ENCODE measurements at places on chromosomes 12 and 14. TPM values are rescaled to one million over a fixed set of nuclear protein-coding genes. Genes with fewer than 3 reads are reported as not detected.

Gene IGFBP6
- 0.73 TPM for total RNA-seq

GRCh38 chr12:18923721-18924120 lies 185.8 kb downstream of the CAPZA3 start:
- no peaks in the 10 kb centered on the region for H3K36me3 ChIP-seq
- H3K4me3 ChIP-seq, result no peak overlapping the region
- no peak overlapping the region for H3K27ac ChIP-seq
- no peaks in the 10 kb centered on the region for H3K4me1 ChIP-seq

DNA sequence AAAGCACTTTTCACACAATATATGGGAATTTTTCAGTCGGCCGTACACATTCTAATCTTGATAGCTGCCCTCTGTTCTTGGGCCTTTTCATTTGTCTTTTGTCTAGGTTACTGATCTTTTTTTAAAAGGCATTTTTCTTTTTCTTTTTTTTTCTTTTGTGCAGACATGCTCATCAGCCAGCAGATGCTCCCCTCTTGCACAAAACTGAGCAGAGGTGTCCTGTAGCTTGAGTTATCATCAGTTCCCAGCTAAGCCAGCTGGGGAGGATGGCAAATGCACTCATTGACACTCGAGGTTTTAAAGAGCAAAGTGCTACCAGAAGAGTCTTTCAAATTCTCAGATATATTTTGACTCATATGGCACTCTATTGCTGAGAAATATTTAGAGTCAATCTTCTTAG lies 913.9 kb upstream of the SEL1L start:
- no peaks in the 10 kb centered on the region for H3K27me3 ChIP-seq
- H3K4me3 ChIP-seq, result no peak overlapping the region
- no peak for DNase-seq
- peaks cover 6% of the 10 kb centered on the region for H3K4me1 ChIP-seq

Gene ACTN1
- total RNA-seq, result 73.9 TPM

DNA sequence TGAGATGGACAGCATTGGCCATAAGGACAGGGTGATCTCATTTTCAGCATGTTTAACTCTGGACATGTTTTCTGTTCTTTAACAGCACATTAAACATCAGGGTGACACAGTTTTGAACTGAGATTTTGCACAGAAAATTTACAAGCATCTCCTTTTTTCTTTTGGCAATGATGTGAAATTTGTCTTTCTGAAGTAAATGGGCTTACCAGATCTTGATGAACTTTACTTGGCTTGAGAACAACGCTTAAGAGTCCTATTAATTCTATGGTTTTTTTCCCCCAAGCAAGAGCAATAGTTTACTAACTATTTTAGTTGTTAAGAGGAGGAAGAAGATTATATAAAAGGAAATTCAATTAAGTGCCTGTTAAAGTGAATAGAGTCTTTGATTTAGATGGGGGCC lies 491.0 kb downstream of the SNAPC1 start:
- no peak overlapping the region for H3K4me3 ChIP-seq
- DNase-seq, result no peak
- H3K27me3 ChIP-seq, result peaks cover 20% of the 10 kb centered on the region
- no peaks in the 10 kb centered on the region for H3K36me3 ChIP-seq
- H3K27ac ChIP-seq, result no peak overlapping the region
- peaks cover 6% of the 10 kb centered on the region for H3K4me1 ChIP-seq

DNA sequence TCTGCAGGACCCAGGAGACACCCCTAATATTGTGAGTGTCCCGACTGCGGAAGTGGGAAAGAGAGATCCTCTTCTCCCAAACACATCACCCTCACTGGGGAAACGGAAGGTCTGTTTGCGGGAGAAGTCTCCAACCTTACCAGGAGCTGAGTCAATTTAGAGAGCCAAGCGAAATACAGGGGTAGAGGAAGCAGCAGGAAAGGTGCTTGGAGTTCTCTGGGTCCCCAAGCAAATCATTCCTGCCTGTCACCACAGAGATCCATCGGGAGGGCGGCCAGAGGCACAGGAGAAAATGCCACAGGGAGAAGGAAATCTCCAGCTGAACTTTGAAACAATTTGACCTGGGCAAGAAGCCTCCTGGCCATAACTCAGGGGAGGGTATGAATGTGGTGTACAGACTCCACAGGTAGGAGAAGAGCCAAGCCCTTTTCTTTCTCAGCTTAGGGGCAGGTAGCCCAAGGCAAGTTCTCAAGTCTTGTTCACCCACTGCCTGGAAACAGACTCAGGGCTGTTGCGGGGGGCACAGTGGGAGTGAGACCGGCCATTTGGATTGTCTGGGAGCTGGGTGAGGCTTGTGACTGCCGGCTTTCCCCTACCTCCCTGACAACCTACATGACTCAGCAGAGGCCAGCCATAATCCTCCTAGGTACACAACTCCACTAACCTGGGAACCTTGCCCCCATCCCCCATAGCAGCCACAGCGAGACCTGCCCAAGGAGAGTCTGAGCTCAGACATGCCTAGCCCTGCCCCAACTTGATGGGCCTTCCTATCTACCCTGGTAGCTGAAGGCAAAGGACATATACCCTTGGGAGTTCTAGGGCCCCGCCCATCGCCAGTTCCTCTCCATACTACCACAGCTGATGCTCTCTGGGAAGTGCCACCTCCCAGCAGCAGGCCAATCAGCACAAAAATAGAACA lies 211.9 kb upstream of the ARHGAP5 start:
- H3K36me3 ChIP-seq, result peaks cover 34% of the 10 kb centered on the region
- no peak overlapping the region for H3K4me3 ChIP-seq
- no peaks in the 10 kb centered on the region for H3K4me1 ChIP-seq
- H3K27me3 ChIP-seq, result no peaks in the 10 kb centered on the region
- no peak for DNase-seq
- no peak overlapping the region for H3K27ac ChIP-seq

- no peaks in the 10 kb centered on the region for H3K27me3 ChIP-seq
- H3K4me3 ChIP-seq, result no peak overlapping the region
- no peak for DNase-seq
- peaks cover 15% of the 10 kb centered on the region for H3K4me1 ChIP-seq
- no peaks in the 10 kb centered on the region for H3K36me3 ChIP-seq
- no peak overlapping the region for H3K27ac ChIP-seq
Observed at GRCh38 chr14:104424406-104425072, 155.0 kb upstream of the C14orf180 start.

GRCh38 chr14:92582706-92583452 lies 69.3 kb downstream of the RIN3 start:
- H3K4me1 ChIP-seq, result no peaks in the 10 kb centered on the region
- H3K27me3 ChIP-seq, result no peaks in the 10 kb centered on the region
- H3K4me3 ChIP-seq, result no peak overlapping the region
- DNase-seq, result no peak

Gene MEG3
- total RNA-seq, result 1.0 TPM

GRCh38 chr12:13981296-13981962 lies at the start of gene GRIN2B:
TSS of gene GRIN2B (minus strand) at chr12:13981602. CDS start at chr12:13866208, 115,394 bp downstream.
- H3K27me3 ChIP-seq, result peaks cover 87% of the 10 kb centered on the region
- peaks cover 15% of the 10 kb centered on the region for H3K4me1 ChIP-seq
- DNase-seq, result peak; percentile 27
- peak within 1 kb of the TSS; percentile 87 for H3K4me3 ChIP-seq
- no peaks in the 10 kb centered on the region for H3K36me3 ChIP-seq

DNA sequence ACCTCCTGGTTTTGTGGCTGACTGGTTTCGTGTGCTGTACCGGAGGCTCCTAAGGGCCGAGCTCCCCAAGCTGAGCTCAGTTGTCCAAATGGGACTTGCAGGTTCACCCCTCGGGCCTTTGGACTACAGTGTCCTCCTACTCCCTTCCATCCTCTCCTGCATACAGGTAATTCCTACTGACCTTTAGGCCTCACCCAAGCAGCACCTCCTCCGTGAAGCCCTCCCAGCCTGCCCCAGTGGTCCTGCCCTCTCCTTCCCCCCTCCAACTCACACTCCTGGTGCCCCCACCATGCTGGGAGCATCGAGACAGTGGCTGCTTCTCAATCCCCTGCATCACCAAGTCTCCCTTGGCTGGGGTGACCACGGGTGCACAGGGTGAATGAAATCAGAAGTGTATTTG lies 27.1 kb upstream of the YY1 start:
- peaks cover 5% of the 10 kb centered on the region for H3K36me3 ChIP-seq
- H3K4me3 ChIP-seq, result no peak overlapping the region
- no peaks in the 10 kb centered on the region for H3K27me3 ChIP-seq
- DNase-seq, result no peak
- H3K27ac ChIP-seq, result no peak overlapping the region

Gene ZNF605
- 19.6 TPM for total RNA-seq

Gene KLRC2
- total RNA-seq, result not detected

Gene WIF1
- total RNA-seq, result not detected

GRCh38 chr14:105531894-105532623 lies 5.7 kb downstream of the TMEM121 start:
- H3K27ac ChIP-seq, result no peak overlapping the region
- peaks cover 32% of the 10 kb centered on the region for H3K27me3 ChIP-seq
- no peak for DNase-seq
- peaks cover 7% of the 10 kb centered on the region for H3K4me1 ChIP-seq
- peak overlapping the region; percentile 23 for H3K4me3 ChIP-seq

Gene NR4A1
- total RNA-seq, result 51.0 TPM

DNA sequence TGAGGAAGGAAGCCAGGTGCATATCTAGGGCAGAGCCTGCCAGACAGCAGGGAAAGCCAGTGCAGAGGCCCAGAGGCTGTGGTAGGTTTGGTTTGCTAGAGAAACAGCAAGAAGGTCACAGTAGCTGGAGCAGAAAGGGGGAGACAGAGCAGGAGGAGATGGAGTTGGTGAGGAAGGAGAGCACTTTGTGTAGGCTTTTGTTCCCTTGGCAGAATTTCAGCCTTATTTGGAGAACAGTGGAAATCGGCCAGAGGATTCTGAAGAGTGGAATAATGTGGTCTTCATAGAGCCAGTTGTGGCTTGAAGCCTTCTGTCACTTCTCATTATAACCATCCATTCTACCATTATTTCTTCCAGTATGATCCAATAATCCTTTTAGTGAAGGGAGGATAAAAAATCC lies 212.9 kb upstream of the FAR2 start:
- no peak for DNase-seq
- H3K36me3 ChIP-seq, result no peaks in the 10 kb centered on the region
- H3K4me1 ChIP-seq, result peaks cover 3% of the 10 kb centered on the region
- no peaks in the 10 kb centered on the region for H3K27me3 ChIP-seq
- no peak overlapping the region for H3K4me3 ChIP-seq
- H3K27ac ChIP-seq, result no peak overlapping the region

GRCh38 chr12:15580431-15580830 lies 208.8 kb downstream of the EPS8 start:
- H3K4me3 ChIP-seq, result no peak overlapping the region
- H3K27ac ChIP-seq, result no peak overlapping the region
- DNase-seq, result no peak
- H3K36me3 ChIP-seq, result no peaks in the 10 kb centered on the region
- no peaks in the 10 kb centered on the region for H3K27me3 ChIP-seq

DNA sequence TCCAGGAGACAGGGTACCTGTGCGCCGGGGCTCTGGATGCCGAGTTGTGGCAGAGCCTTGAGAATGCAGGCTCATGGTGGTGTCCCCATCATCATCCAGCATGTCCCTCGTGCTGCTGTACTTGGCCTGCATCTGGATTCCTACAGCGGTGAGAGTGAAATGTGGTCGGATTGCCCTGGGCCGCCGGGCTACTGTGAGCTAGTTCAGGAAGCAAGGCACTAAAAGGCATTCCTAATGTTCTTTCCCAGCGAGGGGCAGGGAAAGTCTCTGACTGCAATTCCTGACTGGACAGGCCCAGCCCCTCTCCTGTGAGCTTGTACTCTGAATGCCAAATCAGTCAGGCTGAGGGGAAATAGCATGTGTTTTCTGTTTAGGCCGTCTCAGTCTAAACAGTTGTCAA lies at the start of gene CLEC1A:
TSS of gene CLEC1A (minus strand) at position 195 of the 400 bp plus-strand sequence. CDS start at position 132, 63 bp downstream.
- H3K27me3 ChIP-seq, result no peaks in the 10 kb centered on the region
- peaks cover 5% of the 10 kb centered on the region for H3K36me3 ChIP-seq
- H3K4me3 ChIP-seq, result no peak within 1 kb of the TSS
- H3K27ac ChIP-seq, result peak within 1 kb of the TSS; percentile 54
- peaks cover 5% of the 10 kb centered on the region for H3K4me1 ChIP-seq

GRCh38 chr12:74241341-74241740 lies 296.3 kb upstream of the ATXN7L3B start:
- H3K4me3 ChIP-seq, result no peak overlapping the region
- no peak overlapping the region for H3K27ac ChIP-seq
- DNase-seq, result no peak
- peaks cover 3% of the 10 kb centered on the region for H3K36me3 ChIP-seq
- no peaks in the 10 kb centered on the region for H3K4me1 ChIP-seq
- no peaks in the 10 kb centered on the region for H3K27me3 ChIP-seq

- no peak overlapping the region for H3K4me3 ChIP-seq
- DNase-seq, result no peak
- no peaks in the 10 kb centered on the region for H3K36me3 ChIP-seq
- no peaks in the 10 kb centered on the region for H3K4me1 ChIP-seq
- H3K27me3 ChIP-seq, result no peaks in the 10 kb centered on the region
Observed at GRCh38 chr12:19826980-19827550, 387.8 kb downstream of the AEBP2 start.

GRCh38 chr14:65042296-65042695 lies 55.6 kb downstream of the FNTB start:
- H3K27ac ChIP-seq, result no peak overlapping the region
- no peaks in the 10 kb centered on the region for H3K4me1 ChIP-seq
- DNase-seq, result no peak
- peaks cover 6% of the 10 kb centered on the region for H3K36me3 ChIP-seq
- H3K27me3 ChIP-seq, result no peaks in the 10 kb centered on the region
- no peak overlapping the region for H3K4me3 ChIP-seq

GRCh38 chr14:65210822-65211182 lies 108.5 kb upstream of the MAX start:
- no peak overlapping the region for H3K27ac ChIP-seq
- no peaks in the 10 kb centered on the region for H3K36me3 ChIP-seq
- peaks cover 12% of the 10 kb centered on the region for H3K4me1 ChIP-seq
- H3K4me3 ChIP-seq, result no peak overlapping the region
- H3K27me3 ChIP-seq, result no peaks in the 10 kb centered on the region
- no peak for DNase-seq

Gene GDF3
- total RNA-seq, result not detected

All from neural crest cell (in vitro differentiated cells).